ENCODE measurements at places on chromosomes 2 and 18. TPM values are rescaled to one million over a fixed set of nuclear protein-coding genes. Genes with fewer than 3 reads are reported as not detected.

DNA sequence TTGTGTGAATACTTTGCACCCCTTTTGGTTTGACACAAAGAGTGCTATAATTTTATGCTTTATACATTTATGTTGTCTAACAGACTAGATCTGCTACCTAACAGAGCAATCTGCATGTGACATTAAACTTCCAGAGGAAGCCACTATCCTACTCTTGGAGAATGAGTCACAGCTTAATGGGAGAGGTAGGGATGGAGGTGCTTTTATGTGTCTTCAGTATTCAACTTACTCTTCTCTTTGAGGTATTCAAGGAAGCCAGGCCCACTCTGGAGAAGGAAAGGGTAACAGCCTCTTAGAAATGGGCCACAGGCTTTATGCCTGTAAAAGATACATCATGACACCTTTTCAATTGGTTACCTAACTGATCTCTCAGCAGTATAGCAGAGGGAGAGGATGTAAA, 85.8 kb upstream of the NEUROD1 start:
- H3K4me1 ChIP-seq = no peaks in the 10 kb centered on the region
- no peaks in the 10 kb centered on the region for H3K36me3 ChIP-seq
- H3K27me3 ChIP-seq = no peaks in the 10 kb centered on the region

GRCh38 chr2:59276033-59276432, 1034.9 kb upstream of the FANCL start:
- H3K27ac ChIP-seq = peak overlapping the region; percentile 42
- H3K27me3 ChIP-seq = peaks cover 22% of the 10 kb centered on the region
- no peaks in the 10 kb centered on the region for H3K36me3 ChIP-seq

DNA sequence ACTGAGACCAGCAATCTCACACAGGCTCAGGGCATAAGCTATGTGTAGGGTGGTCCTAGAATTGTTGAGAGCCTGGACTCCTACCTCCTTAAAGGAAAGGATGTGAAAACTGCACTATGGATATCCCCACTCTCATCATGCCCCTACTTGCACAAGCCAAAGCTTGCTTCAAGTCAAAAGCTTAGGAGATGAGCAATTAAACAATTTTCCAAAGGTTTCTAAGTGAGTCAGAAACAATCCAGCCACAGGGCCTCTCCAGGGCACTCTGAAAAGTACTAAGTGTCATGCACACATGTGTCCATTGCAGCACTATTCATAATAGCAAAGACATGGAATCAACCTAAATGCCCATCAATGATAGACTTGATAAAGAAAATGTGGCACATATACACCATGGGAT, 215.4 kb downstream of the AFF3 start:
- H3K27me3 ChIP-seq = no peaks in the 10 kb centered on the region
- H3K4me1 ChIP-seq = peaks cover 12% of the 10 kb centered on the region
- no peak overlapping the region for H3K4me3 ChIP-seq

DNA sequence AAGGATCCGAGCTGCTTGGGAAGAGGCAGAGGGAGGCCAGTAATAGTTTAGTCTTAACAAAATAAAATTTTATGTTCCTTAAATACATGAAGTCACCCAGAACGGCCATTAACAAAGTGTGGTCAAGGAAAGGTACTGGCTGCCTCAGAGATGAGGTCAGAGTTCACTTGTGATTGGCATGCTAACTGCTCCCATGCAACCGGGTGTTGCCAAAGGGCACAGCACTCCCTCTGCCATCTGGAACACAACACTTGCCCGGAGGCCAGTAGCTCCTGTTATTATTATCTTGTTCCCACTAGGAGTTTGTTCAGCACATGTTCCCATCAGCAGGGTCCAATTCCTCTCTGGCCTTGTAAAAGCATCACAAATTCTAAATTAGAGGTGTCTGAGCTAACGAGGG, 207.0 kb downstream of the CYP26B1 start:
- no peak overlapping the region for H3K27ac ChIP-seq
- peaks cover 18% of the 10 kb centered on the region for H3K4me1 ChIP-seq
- peaks cover 4% of the 10 kb centered on the region for H3K27me3 ChIP-seq
- H3K4me3 ChIP-seq = no peak overlapping the region
- no peaks in the 10 kb centered on the region for H3K36me3 ChIP-seq

DNA sequence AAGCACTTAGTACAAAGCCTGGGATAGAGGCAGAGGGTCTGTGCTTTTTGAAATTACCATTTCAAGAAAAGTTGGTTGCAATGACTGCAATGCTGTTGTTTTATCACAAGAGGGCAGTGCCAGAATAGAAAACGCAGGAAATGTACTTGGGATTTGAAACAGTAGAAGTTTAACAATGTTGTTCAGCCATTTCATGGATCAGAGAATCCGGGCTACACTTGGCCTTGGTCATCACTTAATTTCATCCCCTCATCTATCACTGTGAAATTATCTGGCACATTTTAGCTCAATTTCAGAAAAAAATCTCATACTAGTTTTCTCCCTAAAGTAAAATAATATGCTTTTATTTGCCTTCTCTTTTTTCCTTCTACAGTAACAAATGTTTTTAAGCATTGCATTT, 70.8 kb downstream of the RAPGEF4 start:
- H3K27ac ChIP-seq = no peak overlapping the region
- DNase-seq = no peak

GRCh38 chr2:104388296-104388695, 465.6 kb upstream of the POU3F3 start:
- no peak for DNase-seq
- H3K27ac ChIP-seq = peak overlapping the region; percentile 64
- H3K27me3 ChIP-seq = peaks cover 2% of the 10 kb centered on the region
- no peak overlapping the region for H3K4me3 ChIP-seq
- H3K36me3 ChIP-seq = peaks cover 1% of the 10 kb centered on the region

DNA sequence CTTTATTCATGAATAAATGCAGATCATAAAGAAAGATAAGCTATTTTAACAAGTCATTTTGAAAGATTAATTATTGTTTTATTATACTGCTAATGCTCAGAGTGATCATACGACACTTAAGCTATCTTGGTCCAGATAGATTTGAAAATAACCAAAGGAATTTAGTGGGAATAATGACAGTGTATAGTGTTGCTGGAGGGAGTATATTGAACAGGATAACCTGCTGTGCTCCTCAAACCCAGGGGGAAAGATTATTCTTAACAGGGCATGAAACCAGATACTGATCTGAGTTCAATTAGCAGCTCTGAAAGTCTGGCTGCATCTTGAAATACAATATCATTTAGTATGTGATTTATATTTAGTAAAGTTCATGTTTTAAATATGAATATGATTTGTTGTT, 216.3 kb upstream of the ITGA4 start:
- no peaks in the 10 kb centered on the region for H3K36me3 ChIP-seq
- DNase-seq = no peak
- H3K4me1 ChIP-seq = no peaks in the 10 kb centered on the region
- H3K27me3 ChIP-seq = no peaks in the 10 kb centered on the region
- no peak overlapping the region for H3K27ac ChIP-seq

DNA sequence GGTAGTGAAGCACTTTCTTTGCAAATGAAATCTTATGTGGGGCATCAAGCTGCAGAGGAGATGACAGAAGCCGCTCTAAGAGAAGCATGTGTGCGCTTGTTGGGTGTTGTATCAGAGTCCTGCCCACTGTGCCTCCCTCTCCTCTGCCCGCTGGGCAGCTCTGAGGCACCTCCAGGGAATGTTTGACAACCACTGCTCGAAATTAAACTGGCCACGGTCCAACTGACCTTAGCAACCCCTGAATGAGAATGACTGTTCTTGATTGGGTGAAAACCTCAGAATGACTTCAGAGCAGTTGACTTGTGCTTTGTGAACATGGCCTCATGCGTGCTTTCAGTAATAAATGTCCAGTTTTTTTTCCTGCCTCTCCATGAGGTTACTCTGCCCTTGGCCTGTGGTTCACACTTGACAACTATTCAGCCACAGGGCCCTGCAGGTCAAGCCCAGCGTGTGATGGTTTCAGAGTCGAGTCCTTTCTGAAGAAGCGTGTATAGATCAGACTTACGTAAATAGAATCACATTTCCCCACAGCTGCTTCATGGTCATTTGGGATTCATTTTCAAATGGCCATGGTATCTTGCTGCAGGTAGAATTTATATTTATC, 94.9 kb downstream of the SLC4A3 start:
- no peaks in the 10 kb centered on the region for H3K36me3 ChIP-seq
- peaks cover 3% of the 10 kb centered on the region for H3K27me3 ChIP-seq
- DNase-seq = no peak
- H3K4me3 ChIP-seq = no peak overlapping the region

The SLC11A1 gene
- total RNA-seq = 0.10 TPM

The EFR3B gene
- total RNA-seq = 2.4 TPM

The SLC30A3 gene
- total RNA-seq = 0.17 TPM

The SULT1C2 gene
- total RNA-seq = 0.28 TPM
